ENCODE measurements at places on chromosomes 3 and 15.

- no peak for DNase-seq
These were observed 153.0 kb downstream of the UBE2E2 start for GRCh38 chr3:23356169-23356568.

- no peak for DNase-seq
These were observed 16.4 kb upstream of the SLC35G2 start for GRCh38 chr3:136802481-136802996.

DNA sequence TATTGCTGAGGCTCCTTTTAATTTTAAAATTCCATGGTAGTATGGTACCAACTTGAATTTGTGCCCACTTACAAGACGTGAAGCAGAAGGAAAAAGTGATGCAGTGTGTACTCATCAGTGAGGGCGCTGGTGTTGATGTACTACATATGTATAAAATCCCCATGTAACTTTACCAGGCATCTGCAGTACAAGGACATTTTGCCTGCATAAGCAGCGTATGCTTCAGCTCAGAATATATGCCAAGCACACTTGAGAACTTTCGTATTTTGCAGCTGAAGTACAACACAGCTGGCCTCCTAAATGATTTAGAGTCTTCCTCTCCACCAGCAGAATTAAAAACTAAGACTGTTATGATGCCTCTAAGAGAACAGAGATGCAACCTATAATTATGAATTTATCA lies 108.9 kb downstream of the RYR3 start:
- DNase-seq, result no peak

- no peak for DNase-seq
These were observed 295.8 kb upstream of the LRRN1 start for GRCh38 chr3:3503411-3503810.

GRCh38 chr15:40354408-40355171 lies 3.4 kb upstream of the DISP2 start:
- no peak for DNase-seq

DNA sequence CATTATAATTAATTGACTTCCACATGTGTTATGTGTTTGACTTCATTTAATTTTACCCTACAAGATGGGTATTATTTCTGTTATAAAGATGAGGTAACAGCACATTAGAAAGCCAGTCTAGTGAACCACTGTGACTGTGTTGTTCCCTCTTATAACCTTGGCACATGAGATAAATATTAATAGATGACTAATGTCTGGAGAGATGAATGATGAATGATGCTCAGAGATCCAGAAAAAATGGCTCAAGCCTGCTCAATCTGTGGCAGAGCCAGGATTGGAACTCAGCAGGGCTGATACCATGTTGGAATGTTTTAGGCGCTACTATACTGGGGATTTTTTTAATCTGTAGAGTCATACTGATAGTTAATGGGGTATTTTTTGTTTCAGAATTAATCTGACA lies 118.8 kb upstream of the PTX3 start:
- no peak for DNase-seq

GRCh38 chr3:126911162-126912026 lies 71.5 kb upstream of the PLXNA1 start:
- DNase-seq, result no peak

DNA sequence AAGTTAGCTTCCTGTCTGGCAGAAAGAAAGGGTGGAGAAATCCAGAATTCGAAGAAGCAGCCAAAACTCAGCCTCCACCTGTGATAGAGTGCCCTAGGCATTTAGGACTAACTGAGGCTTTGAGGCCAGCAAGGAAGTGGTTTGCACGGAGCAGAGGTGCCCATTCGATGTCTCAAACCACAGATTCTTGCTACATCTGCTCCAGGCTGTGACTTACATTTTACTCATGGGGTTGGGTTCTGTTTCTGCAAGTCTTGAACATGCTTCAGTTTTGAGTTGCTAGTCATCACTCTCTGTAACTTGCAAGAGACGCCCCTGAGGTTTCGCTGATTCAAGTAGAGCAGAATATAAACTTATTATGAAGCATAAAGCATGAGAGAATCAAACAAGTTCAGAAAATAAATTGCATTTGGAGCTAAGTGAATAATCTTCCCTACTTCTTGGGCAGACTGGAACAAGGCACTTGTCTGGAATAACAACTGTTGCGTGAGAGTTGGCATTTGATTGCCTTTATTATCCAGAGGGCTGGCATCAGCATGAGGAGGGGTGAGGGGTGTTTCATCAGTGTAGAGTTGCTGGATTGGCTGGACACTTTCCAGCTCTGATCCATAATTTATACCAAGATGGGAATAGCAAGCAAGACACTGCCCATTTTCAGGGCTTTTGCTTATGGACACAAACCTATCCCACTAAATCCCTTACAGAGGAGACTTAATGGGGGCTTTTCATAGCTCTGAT lies 256.5 kb downstream of the AGBL1 start:
- DNase-seq, result no peak

DNA sequence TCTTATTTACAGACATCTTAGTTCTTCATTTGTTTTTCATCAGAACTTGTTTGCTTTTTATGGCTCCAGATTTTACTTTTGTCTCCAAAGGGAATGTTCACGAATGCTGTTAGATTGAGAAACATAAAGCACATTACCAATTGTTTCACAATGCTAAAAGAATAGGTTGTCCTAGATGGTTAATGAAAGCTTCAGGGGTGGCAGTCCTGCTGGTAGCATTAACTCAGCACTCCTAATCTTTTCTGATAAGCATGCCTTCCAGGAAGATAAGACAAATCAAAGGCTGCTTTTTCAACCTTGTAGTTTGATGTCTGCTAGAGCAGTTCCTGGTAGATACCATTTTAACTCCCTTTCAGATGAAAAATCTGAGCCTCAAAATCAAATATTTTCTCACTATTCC lies 619.4 kb downstream of the PYDC2 start:
- DNase-seq, result no peak

DNA sequence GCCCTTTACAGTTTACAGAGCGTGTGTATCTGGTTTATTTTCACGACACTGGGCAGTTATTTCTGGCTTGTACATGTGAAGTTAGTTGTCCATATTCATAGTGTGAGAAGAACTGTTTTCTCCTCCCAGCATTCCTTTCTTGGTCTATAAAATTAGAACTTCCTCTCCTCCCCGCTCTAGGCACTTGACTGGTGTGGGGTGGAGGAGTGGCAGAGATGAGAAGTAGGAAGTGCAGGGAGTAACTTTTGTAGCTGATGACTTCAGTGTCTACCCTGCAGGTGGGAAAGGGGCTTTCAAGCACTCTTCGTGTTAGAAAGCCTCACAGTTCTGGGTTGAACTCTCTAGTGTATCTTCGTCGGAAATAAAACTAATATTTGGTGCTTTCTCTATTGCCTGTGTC lies 13.4 kb downstream of the APOD start:
- DNase-seq, result no peak

DNA sequence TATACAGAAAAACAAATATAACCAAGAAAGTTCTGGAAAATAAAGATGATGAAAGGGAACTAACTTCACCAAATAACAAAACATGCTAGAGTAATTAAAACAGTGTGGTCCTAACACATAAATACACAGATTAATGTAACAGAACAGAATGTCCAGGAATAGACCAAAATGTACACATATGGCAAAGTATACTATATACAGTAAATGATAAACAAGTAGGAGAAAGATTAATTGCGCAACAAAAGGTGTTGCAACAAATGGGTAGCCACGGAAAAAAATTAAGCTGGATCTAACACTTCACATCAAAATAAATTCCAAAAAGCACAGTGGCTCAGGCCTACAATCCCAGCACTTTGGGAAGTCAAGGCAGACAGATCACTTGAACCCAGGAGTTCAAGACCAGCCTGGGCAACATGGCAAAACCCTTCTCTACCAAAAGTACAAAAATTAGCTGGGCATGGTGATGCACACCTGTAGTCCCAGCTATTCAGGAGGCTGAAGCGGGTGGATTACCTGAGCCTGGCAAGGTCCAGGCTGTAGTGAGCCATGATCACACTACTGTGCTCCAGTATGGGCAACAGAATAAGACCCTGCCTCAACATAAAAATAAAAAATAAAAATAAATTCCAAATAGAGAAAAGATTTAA lies 19.8 kb downstream of the SCAP start:
- no peak for DNase-seq

DNA sequence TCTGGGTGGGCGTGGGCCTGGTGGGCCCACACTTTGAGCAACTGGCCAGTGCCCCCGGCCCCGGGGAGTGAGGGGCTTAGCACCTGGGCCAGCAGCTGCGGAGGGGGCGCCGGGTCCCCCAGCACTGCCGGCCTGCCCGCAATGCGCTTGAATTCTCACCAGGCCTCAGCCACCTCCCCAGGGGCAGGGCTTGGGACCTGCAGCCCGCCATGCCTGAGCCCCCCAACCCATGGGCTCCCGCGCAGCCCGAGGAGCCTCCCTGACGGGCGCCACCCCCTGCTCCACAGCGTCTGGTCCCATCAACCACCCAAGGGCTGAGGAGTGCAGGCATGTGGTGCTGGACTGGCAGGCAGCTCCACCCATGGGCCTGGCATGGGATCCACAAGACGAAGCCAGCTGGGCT lies 484.3 kb downstream of the UNC13C start:
- DNase-seq, result no peak

DNA sequence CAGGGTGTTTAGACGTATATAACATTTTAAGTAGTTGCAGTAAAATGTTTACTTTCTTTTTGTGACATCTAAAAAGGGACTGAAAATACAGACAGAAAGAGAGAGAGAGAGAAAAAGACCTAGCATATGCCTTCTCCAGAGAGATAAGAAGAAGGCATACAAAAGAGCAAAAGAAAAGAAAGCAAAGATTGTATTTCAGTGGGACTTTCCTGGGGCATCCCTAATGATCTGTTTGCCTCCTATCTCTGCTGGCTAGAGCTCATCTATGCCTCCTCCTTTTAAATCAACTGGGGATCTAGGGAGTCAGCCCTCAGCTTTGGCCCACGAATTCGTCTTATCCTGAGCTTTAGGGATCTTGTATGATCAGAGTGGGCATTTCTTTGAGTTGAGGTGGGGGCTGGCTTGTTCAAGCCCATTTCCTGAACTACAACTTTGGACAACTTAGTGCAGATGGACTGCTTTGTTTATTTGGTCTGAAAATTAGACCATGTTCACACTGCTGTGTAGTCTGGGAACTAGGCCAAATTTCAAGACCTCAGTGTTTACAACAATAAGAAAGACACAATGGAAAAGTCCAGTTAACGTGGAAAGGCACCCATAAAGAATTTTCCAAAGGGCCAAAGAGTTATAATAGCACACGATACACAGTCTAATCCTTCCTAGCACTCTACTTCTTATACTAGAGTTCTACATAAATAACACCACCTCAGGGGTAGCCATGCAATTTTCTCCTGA lies 61.0 kb downstream of the ATP8B4 start:
- no peak for DNase-seq

DNA sequence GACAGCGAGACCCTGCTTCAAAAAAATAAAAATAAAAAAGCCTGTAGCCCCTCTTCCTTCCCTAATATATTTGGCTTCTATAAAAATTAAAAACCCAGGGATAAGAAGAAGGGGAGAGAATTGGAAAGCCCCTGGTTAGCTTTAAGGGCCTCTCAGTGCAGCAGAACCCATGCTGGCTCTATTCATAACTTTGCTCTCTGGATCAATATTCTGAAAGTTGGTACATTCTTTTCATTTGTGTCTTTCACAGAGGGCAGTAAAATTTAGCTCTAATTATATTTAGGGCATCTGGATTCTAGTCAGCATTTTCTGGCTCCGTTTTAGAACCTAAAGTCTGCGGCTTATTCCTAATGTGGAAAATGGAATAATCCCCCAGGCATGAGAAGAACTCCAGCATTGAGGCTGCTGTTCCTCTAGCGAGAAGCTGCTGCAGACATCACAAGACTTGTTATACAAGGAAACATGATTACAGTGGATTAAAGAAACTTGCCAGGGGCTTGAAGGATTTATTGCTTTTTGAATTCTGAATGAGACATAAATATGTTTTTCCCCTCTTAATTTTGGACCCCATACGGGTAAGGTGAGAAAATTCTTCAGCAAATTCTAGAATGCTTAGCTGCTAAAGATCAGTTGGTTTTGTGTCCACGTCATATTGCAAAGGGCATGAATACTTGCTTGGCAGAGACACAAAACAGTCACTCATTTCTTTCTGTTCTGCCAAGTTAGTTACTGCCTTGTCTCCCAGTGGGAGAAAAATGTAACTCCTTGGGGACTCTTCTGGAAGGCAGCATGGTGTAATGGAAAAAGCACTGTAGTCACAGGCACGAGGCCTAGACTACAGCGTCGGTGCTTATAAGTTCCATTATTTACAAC lies 177.7 kb downstream of the VGLL4 start:
- no peak for DNase-seq

DNA sequence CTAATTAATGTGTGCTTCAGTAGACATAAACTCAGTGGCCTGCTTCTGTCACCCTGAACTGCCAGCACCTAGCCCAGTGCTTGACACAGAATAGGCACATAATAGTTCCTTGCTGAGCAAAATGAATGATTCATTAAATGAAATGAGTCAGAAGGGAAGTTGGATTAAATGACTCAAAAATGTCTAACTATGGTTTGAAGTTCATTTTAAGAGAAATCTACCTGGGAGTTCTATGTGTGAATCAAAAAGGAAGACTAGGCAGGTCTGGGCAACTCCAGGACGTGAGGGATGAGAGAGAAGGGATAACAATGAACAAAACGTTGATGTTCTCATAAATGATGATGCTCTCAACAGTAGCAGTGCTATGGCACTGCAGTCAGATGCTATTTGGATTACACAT lies 175.0 kb downstream of the CFAP20DC start:
- DNase-seq, result no peak

GRCh38 chr3:100963041-100963440 lies 30.2 kb downstream of the ABI3BP start:
- DNase-seq, result no peak

- DNase-seq, result no peak
These were observed 254.2 kb upstream of the NR2F2 start for GRCh38 chr15:96076350-96076749.

GRCh38 chr3:36520241-36521006 lies 140.1 kb downstream of the STAC start:
- DNase-seq, result no peak

DNA sequence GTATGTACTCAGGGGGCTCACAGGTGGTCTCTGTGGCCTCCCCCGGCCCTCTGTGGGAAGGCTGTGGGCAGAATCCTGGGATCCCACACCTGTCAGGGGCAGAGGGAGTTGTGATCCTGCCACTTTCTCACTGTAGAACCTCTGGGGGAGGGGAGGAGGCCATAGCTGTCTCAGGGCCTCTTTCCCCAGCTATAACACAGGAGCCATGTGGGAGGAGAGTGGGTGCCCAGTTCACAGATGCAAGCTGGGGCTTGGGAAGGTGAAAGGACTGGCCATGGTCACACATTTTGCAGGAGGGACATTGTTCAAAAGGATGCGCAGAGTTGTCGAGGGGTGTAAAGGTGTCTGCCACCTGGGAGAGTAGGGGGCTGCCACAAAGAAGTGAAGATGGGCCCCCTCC lies 11.7 kb downstream of the MAPKAPK3 start:
- DNase-seq, result no peak

Measured in stimulated activated naive CD4-positive, alpha-beta T cell (primary cell).